ENCODE measurements at places on chromosomes 2 and 18.

- no peak for DNase-seq
Observed at GRCh38 chr2:38147333-38148121, 71.6 kb upstream of the CYP1B1 start.

DNA sequence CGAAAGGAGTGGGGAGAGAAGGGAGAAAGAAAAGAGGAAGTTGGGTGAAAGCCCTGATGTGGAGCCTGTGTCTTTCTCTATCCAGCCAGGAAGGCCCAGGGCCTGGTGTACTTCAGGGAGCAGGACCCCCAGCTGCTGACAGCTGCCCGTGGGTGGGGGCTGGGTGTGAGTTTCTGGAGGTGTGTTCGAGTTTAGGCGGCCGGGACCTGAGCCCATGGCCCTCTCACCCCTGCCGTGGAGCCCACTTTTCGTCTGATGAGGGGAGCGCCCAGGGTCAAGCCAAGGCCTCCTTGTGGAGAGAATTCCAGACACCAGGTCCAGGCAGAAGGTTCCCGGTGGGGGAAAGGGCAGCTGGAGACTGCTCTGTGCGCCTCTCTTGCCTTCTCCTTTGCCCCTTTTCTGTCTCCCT is 2.2 kb downstream of the SIX3 start:
- DNase-seq: no peak

DNA sequence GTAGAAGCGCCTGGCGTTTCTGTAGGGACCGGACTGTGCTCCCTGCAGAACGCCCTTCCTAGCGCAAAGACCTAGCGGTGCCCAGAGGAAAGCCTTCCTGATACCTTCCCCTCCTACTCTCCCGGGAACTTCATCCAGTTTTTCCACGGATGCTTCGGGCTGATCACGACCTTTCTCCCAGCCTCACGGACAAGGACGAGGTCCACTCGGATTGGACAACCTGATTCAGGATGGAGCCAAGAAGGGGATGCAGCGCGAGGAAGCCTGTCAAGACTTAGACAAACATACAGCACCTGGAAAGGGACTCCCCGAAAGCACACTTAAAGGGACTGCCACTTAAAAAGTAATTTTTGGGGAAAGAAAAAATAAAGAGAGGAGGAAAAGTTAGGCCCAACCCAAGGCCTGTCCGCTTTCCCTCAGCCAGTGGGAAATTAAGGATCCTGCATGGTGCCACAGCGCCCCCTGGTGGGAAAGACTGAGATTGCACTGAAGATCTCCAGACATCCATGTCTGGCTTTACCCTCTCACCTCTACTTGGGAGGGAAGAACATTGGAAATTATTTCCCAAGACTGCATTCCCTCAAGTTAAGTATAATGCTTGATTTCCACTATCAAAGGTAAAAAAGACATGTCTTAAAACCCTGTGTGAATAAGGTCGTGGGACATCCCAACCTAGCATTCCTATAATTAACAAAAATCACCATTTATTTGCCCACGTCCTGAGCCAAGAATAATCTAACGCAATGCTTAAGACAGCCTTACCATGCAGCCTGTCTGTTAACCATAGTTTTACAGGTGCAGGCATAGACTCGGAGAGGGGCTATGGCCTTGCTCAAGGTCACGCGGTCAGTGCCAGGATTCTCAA is 13.4 kb upstream of the COPS8 start:
- no peak for DNase-seq

DNA sequence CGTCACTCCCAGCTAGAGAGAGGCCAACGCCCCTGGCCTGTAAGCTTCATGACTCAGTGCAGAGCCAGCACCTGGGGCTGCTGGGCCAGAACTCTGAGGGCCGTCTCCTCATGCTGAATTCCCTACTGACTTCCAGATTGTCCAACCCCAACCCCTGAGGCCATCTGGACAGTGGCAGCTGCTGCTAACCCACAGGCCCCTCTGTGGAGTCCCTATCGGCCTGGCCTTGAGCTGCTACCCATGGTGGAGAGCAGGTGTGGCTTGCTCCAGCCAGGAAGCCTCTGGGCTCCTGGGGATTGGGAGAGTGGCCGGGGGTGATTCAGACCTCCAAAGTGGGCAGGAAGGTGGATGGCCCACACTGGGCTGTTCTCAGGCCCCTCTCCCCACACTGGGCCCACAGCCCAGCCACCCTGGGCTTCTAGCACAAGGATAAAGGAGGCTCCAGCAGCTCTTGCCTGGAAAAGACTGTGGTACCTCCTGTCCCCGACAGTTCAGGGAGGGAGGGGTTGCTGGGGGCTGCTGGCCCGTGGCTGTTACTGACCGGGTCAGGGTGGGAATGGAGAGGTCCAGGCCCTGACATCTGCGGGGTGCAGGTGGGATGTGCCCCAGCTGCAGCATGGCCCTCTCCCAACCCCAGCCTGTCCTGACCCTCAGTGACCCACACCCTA is 8.2 kb downstream of the TEKT4 start:
- no peak for DNase-seq

GRCh38 chr2:152173831-152174230 is 1.7 kb downstream of the STAM2 start:
- DNase-seq: no peak

- no peak for DNase-seq
Observed at GRCh38 chr2:33023728-33024500, 77.2 kb downstream of the LTBP1 start.

- DNase-seq: no peak
Observed at GRCh38 chr2:62998949-62999348, 51.7 kb upstream of the OTX1 start.

DNA sequence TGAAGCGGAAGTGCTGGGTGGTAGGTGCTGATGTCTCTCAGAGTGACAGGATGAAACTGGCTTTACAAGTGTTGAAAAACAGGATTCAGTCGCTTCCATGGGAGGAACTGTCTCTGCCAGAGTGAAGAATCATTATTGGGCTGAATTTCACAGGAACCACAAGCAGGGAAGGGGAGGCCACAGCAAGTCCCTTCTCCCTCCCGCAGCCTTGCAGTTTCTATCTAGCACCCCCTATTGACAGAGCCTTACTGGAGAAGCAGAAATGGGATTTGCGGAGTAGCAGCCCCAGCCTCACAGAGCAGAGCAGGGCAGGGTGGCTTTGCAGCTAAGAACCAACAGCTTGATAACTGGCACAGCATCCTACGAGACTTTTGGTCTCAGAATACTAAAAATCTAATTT is 33.3 kb upstream of the RMP24 start:
- DNase-seq: no peak

GRCh38 chr2:125070726-125071505 is 1045.8 kb downstream of the CNTNAP5 start:
- no peak for DNase-seq

- no peak for DNase-seq
Observed at GRCh38 chr2:64036034-64036705, 16.9 kb upstream of the VPS54 start.

All from NCI-H446 treated with DMSO at 0.1 percent for 48 hours (cell line).